ENCODE measurements at places on chromosomes 5 and 9.

DNA sequence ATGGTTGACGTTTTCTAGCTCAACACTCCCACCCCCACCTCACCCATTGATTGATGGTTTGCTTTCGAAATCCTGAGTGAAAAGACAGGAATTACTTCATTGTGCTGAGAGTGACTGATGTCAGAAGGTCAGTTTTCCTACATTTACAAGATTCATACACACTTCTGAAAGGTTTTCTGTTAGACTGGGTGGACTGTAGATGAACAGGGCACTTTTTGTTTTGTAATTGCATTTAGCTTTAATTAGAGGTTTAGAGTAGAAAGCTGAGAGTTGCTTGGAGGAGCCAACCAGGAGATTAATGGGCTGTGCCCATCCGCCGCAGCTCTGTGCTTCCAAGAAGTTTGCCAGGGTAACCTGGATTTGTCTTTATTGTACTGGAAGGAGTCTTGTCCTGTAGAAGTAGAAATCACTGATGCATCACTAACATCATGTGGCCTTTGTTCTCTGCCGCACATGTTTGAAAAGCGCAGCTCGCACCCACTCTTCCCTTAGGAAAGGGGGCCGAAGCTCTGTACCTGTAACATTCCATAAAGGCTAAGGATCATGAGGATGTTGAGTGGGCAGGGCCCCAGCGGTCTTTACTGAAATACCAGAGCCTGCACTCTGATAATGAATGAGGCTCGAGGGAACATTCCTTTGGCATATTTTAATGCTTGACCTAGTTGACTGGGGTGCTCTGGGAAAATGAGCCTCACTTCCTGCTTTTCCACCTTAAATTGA lies 267.6 kb upstream of the DMRT1 start:
- DNase-seq, result no peak

DNA sequence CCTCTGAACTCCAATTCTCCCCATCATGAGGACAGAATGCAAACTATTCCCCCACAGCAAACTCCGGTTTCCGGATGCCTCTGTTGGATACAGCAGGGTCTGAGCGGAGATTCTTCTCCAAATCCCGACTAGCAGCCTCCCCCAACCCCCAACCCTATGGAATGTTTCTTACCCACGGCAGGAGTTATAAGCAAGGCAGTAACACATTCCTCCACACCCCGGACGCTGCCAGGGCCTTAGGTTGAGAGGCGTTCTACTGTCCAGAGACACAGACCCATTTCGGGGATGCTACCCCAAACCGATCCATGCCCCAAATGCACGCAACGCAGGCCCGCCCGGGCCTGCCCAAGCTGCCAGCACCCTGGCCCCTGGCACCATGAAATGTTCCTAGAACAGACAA lies 85.6 kb upstream of the LMX1B start:
- DNase-seq, result no peak

DNA sequence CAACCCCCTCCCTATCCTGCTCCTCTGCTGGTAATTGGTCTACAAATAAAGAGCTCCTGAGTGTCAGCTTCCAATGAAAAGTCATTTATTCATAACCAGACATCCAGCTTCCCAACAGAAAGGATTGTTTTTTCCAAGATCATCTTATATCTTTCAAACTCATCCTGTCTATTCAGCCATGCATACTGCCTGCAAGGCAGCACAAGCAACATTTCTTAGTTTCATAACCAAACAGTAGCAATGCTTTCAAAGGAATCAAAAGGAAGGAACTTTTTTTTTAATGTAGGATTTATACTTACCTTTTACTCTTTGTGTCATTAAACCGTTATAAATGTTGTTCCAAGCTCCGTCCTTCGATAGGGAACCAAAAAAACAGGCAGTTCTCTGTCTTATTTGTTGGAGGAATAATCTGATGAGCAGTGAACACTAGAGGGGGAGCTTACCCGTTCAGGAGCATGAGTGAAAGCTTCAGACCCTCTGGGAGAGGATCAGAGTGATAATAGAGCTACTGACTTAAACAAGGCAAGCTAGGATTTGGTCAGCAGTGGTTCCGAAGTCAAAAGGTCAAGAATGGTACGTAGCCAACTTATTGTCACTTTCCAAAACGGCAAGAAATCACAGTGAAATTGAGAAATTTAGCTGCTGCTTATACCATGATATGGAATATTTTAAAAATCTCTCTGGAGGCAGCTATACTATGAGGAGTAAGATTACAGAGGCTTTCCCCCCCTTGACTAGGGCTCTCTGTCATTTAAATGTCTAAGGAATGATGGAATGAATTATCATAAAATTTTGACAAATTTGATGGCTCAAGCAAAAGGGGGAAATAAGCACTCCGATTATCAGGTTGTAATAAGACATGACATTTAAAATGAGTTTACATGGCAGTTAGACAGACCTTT lies 892.9 kb downstream of the NR2F1-AS1 start:
- DNase-seq, result no peak

GRCh38 chr9:130422546-130422945 lies 22.2 kb upstream of the ASS1 start:
- DNase-seq, result no peak

DNA sequence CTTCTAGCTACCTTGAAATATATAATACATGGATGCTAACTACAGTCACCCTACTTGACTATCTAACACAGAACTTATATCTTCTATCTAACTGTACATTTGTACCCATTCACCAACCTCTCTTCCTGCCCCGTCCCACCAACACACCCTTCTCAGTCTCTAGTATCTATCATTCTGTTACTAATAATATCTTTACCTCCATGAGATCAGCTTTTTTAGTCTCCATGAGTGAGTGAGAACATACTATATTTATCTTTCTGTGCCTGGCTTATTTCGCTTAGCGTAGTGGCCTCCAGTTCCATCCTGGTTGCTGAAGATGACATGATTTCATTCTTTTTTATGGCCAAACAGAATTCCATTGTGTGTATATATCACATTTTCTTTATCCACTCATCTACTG lies 37.0 kb downstream of the LIFR start:
- DNase-seq, result no peak

- DNase-seq, result no peak
Observed at GRCh38 chr5:115463983-115464382, 80.6 kb downstream of the FEM1C start.

DNA sequence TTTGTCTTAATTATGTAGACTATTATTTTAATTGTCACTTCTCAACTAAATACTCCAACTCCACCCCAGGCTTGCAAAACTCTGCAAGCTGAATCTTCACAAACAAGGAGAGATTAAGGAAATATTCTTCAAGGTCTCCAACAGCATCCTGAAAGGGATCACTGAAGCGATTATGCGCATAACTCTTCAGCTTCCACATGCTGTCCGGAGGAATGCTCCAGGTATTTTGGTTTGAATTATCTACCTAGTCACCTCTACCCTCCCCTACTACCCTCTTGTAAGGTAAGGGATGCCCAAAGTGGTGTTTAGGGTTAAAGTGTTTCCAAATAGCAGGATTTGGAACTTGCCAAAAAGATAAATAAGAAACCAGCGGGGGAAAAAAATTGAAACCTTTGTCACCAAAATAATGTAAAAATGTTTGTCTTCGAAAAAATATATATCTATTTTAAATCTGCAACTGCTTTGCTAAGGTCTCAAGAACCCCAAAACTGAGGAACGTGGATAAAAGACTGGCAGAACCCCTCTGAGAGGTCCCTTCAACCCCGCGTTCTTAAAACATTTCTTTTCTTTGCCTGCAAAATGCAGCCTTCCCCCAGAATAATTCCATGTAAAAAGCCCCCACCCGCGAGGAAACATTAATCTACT lies 11.6 kb downstream of the PTCH1 start:
- DNase-seq, result no peak

DNA sequence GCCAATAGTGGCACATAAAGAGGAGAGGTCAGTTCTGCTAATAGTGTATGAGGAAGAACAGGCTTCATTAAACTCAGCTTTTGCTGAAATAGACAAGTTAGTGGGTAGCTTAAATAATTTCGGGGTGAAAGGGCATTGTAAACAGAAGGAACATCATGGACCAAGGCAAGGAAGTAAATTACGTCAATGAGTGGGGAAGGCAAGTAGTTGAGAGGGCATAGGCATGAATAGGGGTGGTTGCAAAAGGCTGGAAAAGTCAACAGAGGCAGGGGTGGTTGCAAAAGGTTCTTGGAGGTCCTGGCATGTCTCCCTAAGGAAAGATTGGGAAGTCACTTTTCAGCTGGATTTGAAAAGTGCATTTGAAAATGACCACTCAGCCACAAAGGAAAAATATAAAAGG lies 383.3 kb upstream of the RPS23 start:
- DNase-seq, result no peak

GRCh38 chr5:143536364-143536763 lies 132.9 kb upstream of the NR3C1 start:
- DNase-seq, result no peak

- no peak for DNase-seq
Observed at GRCh38 chr5:138623053-138623452, 47.9 kb upstream of the HSPA9 start.

- DNase-seq, result no peak
Observed at GRCh38 chr5:11346336-11346735, 557.9 kb downstream of the CTNND2 start.

DNA sequence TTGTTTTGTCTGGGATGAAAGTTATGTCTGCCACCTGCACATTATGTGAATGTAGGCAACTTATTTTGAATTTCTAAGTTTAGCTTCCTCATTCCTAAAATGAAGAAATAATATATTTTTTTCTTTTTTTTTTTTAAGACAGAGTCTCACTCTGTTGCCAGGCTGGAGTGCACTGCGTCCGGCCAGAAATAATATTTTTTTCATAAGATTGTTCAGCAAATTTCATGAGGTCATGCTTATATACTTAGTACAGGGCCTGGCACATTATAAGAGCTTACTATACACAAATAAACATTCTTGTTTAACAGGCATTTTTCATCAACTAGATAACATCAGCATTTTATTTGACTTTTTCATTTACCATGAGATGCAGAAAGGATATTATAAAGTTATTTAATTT lies 368.5 kb downstream of the GABRG2 start:
- no peak for DNase-seq

DNA sequence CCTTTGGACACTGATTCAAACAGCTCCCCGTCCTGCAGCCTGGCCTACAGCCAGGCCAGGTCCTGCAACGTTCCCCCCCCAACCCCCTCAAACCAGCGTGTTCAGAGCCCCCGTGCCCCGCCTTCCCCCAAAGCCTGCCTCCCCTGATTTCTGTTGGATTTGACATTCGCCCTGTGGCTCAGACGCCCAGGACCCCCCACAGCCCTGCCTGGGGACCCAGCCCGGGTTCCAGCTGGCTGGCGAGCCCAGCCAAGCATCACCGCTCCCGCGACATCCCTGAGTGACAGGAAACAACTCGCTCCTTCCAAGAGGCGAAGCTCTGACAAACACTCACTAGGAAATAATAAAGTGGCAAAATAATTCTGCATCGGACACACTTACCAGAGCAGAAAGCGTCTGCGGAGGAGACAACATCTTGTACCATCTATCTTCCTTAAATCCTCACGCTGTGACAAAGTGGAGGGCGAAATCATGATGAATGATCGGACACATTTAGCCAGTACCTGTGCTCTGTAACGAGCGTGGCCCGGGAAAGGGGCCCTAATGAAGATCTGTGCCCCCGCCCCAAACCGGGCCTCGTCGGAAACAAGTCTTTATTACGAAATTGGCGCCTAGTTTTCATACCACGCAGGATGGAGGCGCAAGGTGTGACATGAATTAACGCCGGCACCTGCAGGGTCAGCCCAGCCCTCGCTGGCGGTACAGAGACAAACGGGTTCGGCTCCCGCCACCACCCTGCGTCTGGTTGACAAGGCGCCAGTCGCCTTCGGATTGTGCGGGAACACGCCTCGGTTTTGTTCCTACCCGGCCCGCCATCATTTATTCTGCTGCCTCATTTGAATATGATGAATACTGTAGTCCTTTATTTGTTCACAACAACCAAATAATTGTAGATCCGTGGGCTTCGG lies 91.0 kb upstream of the MVB12B start:
- DNase-seq, result no peak

GRCh38 chr5:43649256-43649655 lies 46.3 kb downstream of the NNT start:
- no peak for DNase-seq

DNA sequence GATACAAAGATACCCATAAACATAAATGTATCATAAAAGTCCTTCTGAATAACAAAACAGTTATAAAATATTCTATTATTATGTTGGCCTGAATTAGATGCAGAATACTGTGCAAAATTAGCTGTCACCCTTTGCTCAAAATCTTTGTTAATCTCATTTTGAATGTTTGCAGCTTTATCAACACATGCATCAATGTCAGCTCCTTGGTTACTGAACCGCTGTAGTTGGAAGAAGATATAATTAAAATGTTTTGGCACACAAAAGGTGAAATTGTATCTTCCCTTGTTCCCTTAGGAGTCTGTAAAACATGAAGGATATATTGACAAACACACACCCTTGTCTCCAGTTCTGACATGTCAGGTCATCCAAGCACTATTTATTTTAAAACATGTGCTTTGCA lies 146.3 kb upstream of the POU5F2 start:
- no peak for DNase-seq

DNA sequence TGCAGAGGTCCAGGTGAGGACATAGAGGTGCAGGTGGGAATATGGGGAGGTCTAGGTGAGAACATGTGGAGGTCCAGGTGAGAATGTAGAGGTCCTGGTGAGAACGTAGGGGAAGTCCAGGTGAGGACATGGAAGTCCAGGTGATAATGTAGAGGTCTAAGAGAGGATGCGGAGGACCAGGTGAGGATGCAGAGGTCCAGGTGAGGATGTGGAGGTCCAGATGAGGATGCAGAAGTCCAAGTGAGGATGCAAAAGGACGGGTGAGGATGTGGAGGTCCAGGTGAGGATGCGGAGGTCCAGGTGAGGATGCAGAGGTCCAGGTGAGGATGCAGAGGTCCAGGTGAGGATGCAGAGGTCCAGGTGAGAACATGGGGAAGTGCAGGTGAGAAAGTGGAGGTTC lies 133.8 kb downstream of the MRPL36 start:
- no peak for DNase-seq

GRCh38 chr5:128305341-128305740 lies 221.8 kb downstream of the SLC12A2 start:
- no peak for DNase-seq

DNA sequence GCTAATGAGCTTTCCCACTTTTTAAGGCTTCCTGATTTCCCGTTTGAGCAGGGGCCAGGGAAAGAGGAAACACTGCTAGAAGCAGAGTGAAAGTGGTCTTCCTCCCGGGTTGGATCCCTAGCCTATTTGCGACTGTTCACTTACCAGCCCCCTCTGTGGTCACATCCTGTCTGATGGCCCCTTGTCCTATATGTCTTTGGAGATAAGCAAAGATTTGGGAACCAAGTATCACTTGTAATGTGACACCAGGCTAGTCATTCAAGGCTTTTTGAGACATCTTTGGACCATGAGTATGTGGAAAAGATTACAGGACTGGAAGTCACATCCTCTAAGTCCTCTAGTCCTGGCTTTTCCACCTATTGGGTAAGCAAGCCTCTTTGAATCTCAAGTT lies 6.1 kb downstream of the DNAJB5 start:
- no peak for DNase-seq

DNA sequence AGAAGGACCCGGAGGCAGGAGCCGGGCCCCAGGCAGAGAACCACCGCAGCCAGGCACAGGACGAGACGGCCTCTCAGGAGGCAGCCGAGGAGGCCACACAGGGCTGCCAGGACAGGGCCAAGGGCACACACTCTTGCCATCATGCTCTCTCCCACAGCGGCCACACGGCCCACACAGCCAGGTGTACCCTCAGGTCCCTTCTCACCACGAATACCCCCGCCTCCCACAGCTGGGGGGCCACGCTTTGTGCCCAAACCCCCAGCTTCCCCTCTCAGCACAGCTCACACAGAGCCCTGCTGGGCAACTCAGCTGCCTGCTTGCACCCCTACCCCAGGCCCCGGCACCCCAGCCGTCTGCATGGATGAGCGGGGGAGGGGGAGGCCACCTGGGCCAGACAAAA lies 5.3 kb downstream of the SSNA1 start:
- no peak for DNase-seq

GRCh38 chr9:78493166-78493742 lies 196.3 kb downstream of the PSAT1 start:
- no peak for DNase-seq
